ENCODE measurements at places on chromosomes 7 and 10. TPM values are rescaled to one million over a fixed set of nuclear protein-coding genes. Genes with fewer than 3 reads are reported as not detected.
A peak's percentile ranks its signal among the peaks of the same experiment; 100 is the strongest.

Gene MYPN
- total RNA-seq = not detected

Gene GPR15LG
- total RNA-seq = not detected

Gene HYAL4
- not detected for total RNA-seq

Gene GRID2IP
- total RNA-seq = 0.15 TPM

Gene EPO
- not detected for total RNA-seq

Gene SH2D4B
- total RNA-seq = 0.15 TPM

Gene PPP1R3C
- 0.23 TPM for total RNA-seq

GRCh38 chr10:77165445-77166208, 472.0 kb downstream of the KCNMA1 start:
- H3K4me1 ChIP-seq = peaks cover 2% of the 10 kb centered on the region
- DNase-seq = peak; percentile 34
- no peaks in the 10 kb centered on the region for H3K36me3 ChIP-seq
- H3K27me3 ChIP-seq = peaks cover 15% of the 10 kb centered on the region
- H3K4me3 ChIP-seq = no peak overlapping the region

- H3K4me1 ChIP-seq = peaks cover 4% of the 10 kb centered on the region
- peaks cover 2% of the 10 kb centered on the region for H3K36me3 ChIP-seq
- H3K4me3 ChIP-seq = no peak overlapping the region
- no peak for DNase-seq
- H3K27ac ChIP-seq = no peak overlapping the region
- H3K27me3 ChIP-seq = no peaks in the 10 kb centered on the region
Observed at GRCh38 chr7:87567052-87567451, 33.6 kb downstream of the ABCB1 start.

DNA sequence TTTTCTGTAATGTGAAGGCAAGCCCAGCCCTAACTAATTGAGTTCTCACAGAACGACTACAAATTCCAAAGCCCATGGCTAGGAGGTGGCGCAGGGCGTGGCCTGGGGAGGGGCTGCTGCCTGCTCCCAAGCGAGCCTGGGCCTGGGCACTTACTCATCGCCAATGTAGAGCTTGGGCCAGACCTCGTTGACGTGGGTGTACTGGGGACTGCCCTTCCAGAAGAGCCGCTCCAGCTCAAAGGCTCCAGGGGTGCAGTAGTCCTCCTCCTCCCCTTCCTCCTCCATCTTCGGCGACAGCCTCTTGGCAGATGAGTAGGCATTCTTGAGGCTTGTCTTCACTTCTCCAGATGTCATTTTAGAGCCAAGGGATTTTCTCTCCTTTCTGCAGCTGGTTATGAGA, 53.3 kb upstream of the SAMD8 start:
- peaks cover 14% of the 10 kb centered on the region for H3K4me1 ChIP-seq
- H3K27ac ChIP-seq = no peak overlapping the region
- no peaks in the 10 kb centered on the region for H3K27me3 ChIP-seq
- no peak for DNase-seq
- no peak overlapping the region for H3K4me3 ChIP-seq

DNA sequence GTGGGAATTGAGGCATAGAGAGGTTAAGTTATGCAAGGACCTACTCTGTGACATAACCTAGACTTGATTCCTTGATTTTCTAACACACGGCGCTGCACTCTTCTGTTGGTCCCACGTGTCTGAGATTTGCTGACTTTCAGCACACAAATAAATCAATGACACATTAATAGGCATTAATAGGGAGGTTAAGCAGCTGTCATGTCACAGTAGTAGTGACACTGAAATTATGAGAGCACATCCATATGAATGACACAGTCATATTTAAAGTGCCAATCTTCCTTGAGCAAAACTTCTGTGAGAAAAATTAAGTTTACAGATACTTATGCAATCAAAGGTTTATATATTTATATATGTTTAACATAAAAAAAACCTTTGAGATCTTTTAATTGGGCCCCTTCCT, 805.4 kb upstream of the SORCS1 start:
- no peaks in the 10 kb centered on the region for H3K27me3 ChIP-seq
- no peaks in the 10 kb centered on the region for H3K36me3 ChIP-seq
- no peak overlapping the region for H3K4me3 ChIP-seq
- H3K27ac ChIP-seq = no peak overlapping the region

GRCh38 chr7:135742371-135742770, 6.2 kb downstream of the FAM180A start:
- H3K4me1 ChIP-seq = no peaks in the 10 kb centered on the region
- no peak for DNase-seq
- peaks cover 3% of the 10 kb centered on the region for H3K27me3 ChIP-seq
- H3K4me3 ChIP-seq = no peak overlapping the region

GRCh38 chr10:29806350-29806788, 171.6 kb upstream of the SVIL start:
- peaks cover 31% of the 10 kb centered on the region for H3K4me1 ChIP-seq
- no peak for DNase-seq
- no peak overlapping the region for H3K27ac ChIP-seq

- H3K27me3 ChIP-seq = no peaks in the 10 kb centered on the region
- peaks cover 27% of the 10 kb centered on the region for H3K4me1 ChIP-seq
- peak overlapping the region; percentile 35 for H3K27ac ChIP-seq
- H3K36me3 ChIP-seq = no peaks in the 10 kb centered on the region
- peak; percentile 46 for DNase-seq
Observed at GRCh38 chr10:77832238-77832637, 94.3 kb downstream of the DLG5 start.

DNA sequence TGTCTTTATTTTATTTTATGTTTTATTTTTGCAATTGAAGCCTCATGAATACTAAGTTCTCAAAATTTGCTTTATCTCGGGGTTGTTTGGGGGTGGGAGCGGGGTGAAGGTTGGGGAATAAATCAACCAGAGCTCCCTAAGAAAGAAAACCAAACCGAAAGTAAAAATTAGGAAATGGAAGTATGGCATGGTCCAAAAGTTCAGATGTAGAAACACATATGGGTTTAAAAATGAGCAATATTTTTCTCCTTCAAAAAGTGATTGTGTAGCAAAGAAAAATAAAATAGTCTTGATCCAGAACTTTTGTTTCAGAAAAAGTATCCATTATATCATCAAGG, 177.4 kb upstream of the PLXDC2 start:
- H3K36me3 ChIP-seq = no peaks in the 10 kb centered on the region
- H3K4me1 ChIP-seq = no peaks in the 10 kb centered on the region
- no peak overlapping the region for H3K4me3 ChIP-seq
- H3K27ac ChIP-seq = no peak overlapping the region

- H3K27ac ChIP-seq = no peak overlapping the region
- H3K4me3 ChIP-seq = no peak overlapping the region
- no peaks in the 10 kb centered on the region for H3K36me3 ChIP-seq
- H3K27me3 ChIP-seq = no peaks in the 10 kb centered on the region
Observed at GRCh38 chr7:49894543-49894942, 121.1 kb downstream of the VWC2 start.
